ENCODE measurements at places on chromosomes 7 and 10.

DNA sequence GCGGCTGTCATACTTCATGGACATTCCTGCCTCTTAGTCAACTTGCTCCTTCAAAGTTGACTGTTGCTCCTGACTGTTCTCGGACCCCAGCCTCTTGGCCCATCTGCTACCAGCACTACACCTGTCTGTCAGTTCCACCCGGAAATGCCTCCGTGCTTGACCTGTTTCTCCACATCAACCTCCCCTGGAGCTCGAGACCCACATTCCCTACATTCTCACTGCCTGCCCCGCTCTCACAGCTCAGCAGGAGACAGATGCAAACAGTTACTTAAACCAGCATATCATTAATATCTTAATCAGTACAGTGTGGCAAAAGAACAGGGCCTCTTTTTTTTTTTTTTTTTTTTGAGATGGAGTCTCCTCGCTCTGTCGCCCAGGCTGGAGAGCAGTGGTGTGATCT, 174.3 kb downstream of the NRP1 start:
- no peak for DNase-seq

DNA sequence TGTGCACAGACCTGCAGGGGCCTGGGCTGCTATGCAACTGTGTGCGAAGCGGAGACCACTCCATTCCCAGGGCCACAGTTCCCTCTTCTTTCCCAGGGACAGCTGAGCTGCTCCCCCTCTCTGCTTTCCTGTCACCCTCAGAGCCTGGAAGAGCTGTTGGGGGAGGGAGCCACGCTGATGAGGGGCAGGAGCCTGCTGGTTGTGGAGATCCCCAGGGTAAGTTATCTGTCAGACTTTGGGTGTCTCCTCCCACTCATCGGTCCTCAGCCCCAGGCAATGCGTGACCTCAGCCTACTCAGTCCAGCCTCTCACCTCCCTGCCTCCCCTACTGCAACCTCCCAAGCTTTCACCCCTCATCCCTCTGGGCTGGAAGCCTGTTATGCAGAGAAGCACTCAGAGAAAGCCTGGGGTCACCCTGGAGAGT, 53.5 kb downstream of the ZNF467 start:
- no peak for DNase-seq

- DNase-seq: no peak
These were observed 298.7 kb upstream of the LRRTM3 start for GRCh38 chr10:66627156-66627555.

GRCh38 chr10:91389636-91390512, 20.3 kb upstream of the HECTD2 start:
- no peak for DNase-seq

GRCh38 chr10:16119445-16119844, 259.1 kb upstream of the MINDY3 start:
- no peak for DNase-seq

- no peak for DNase-seq
These were observed 157.6 kb upstream of the SEMA3E start for GRCh38 chr7:83806538-83806937.

All from AG09309 (cell line).